T follicular helper cell (primary cell): ENCODE measurements at places on chromosomes 6 and 20.

DNA sequence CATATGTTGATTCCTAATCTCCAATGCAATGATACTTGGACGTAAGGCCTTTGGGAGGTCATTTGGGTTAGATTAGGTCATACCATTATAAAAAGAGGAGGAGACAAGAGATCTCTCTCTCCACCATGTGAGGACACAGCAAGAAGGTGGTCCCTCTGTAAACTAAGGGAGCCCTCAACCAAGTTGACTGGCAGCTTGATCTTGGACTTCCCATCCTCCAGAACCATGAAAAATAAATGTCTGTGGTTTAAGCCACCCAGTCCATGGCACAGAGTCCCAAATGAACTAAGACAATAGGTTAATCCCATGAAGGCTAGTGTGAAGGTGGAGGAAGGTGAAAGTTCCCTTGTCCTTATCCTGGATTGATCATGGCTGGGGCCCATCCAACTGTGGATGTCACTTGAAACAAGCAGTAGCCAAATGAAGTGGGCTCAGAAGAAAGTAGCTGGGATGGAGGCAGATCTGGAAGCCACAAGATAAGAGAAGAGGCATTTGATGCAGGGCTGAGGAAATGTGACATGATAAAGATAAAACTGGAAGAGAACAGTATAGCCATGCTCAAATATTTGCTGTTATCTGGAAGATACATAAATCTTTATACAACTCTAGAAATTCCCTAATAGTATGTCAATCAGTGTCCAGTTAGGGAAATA, 99.9 kb downstream of the BANF2 start:
- no peak for DNase-seq

GRCh38 chr20:33773412-33774089, 37.6 kb upstream of the CHMP4B start:
- DNase-seq: no peak

- no peak for DNase-seq
Measured at GRCh38 chr6:166003569-166003968, 164.1 kb downstream of the TBXT start.

DNA sequence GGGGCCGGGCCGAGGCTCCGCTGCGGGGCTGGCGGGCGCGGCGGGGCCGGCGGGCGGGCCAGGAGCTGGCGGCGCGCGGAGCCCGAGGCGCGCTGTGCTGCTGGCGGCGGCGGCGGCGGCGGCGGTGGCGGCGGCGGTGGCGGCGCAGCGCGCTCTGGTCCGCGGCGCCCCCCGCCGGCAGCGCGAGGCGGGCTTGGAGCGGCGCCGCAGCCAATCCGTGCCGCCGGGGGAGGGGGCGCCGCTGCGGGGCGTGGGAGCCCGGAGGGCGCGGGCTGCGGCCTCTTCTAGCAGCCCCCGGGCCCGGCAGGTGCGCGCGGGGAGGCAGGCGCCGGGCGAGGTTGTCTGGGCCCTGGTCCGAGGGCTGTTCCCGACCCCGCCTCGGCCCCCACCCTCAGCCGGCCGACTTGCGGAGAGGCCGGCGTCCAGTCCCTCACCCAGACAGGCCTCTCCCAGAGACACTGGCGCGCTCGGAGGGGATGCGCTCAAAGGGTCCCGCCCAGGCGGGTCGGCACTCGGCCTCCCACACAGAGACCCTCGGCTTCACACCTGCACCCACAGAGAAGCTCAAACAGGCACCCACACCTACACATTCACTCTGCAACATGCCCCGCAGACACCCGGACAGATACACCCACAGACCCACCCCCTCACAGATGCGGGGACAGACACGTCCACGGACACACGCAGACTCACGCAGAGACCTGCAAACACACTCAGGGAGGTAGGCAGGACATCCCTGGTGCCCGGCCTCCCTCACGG, at the start of gene RIMS4:
Gene RIMS4 (minus strand): TSS at position 156 of the 759 bp plus-strand sequence. CDS start 275 bp downstream, outside the sequence.
- DNase-seq: no peak

DNA sequence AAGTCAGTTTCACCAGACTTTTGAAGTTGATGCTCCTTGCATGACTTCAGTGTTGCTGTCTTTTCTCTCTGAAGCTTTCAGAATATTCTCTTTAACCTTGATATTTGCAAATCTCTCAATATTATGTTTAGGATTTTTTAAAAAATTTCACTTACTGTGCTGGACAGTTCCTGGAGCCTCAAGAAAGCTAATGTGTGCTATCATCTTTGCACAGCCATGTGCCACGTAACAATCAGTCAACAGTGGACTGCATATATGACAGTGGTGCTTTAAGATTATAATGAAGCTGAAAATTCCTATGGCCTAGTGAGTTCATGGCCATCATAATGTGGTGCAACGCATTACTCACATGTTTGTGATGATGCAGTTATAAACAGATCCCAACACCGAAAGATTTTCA, 59.1 kb upstream of the OGFRL1 start:
- no peak for DNase-seq

DNA sequence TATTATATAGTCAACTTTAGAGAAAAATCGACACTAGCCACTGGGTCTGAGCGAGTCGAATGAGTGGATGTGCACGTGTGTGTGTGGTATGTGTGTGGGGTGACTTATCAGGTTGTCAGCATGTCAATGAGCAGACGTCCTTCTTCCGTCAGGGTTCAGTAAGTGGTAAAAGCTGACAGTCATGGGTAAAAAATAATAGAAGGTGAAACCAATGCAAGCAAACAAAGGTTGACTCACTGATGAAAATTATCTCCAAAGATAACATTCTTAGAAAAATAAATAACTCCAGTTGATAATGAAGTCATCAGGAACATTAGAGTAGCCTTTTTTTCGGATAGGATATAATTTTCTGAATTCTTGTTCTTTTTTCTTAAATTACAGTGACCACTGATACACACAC, 243.8 kb upstream of the FOXQ1 start:
- no peak for DNase-seq
